ENCODE measurements at places on chromosomes 11 and 22.

DNA sequence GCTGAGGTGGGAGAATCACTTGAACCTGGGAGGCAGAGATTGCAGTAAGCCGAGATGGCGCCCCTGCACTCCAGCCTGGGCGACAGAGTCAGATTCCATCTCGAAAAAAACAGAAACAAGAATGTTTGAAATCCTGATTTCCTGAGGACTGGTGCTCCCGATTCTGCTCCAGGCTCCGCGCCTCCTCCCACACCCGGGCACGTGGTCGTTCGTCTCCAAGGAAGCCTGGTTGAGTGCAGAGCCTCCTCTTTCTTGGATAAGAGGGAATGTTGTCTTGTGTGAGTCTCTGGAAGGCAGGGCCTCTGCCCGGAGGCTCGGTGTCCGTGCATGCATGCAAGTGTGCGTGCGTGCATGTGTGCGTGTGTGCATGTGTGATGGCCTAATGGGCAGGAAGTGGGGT is 30.1 kb downstream of the BRSK2 start:
- no peak for DNase-seq

GRCh38 chr11:93059117-93059957 is 89.9 kb downstream of the MTNR1B start:
- peak; percentile 35 for DNase-seq

DNA sequence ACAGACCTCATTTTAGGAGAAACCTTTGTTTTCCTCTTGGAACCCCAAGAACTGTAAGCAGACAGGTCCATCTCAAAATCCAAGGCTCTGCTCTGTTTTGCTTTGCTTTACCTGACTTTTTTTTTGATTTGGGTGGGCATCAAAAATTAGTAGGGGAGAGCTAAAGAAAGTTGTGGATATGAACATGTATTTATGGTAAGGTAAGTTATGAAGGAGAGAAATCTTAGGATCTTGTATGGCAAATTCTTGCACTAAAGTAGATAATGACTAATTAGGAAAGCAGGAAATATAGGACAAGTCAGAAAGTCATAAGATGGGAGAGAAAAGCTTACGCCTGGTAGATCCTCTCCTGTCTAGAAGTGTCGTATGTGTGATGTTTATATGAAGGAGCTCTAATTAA is 116.1 kb upstream of the VPREB1 start:
- no peak for DNase-seq

DNA sequence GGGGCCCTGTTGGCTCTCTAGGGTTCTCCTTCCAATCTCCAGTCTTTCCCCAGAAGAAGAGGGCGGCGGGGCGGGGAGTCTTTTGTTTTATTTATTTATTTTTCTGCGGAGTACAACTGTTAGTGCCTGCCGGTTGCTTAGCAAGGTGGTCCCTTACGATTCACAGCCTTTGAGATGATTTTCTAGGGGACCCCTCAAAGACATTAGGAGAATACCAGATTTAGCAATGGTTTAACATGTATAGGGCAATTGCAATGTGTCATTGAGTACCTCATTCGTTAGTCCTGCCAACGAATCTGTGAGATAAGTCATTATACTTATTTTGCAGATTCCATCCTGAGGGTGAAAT is 307 bp upstream of the MRPL16 start:
- no peak for DNase-seq

DNA sequence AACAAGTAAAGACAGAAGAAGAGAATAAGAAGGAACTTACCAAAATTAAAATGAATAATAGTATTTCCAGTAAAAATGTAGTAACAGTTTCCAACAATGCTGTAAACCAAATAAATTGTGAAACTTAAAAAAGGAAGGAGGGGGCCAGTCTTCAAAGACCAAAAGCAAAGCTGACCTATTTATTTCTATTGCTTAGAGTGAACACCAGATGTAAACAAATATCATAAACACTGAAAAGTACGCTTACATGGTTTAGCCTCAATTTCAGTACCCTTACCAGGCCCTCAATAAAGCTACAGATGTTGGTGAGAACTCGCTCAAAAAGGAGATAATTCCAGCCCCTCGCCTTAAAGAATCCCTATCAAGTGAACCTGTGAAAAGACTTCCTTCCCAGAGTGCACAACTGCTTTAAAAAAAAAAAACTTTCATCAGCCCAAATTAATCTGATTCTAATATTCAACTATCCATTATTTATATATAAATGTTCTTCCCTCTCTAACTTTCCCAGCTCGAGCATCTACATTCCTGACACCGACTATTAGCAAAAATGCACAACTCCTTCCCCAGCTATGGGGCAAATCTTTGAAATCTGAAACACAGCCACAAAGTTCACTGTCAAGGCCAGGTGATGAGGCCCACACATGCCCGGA is 2.4 kb downstream of the PHF21A start:
- peak; percentile 12 for DNase-seq

GRCh38 chr11:35040221-35040942 is 98.6 kb upstream of the CD44 start:
- peak; percentile 73 for DNase-seq

GRCh38 chr11:17580271-17580670 is 33.2 kb downstream of the OTOG start:
- no peak for DNase-seq

DNA sequence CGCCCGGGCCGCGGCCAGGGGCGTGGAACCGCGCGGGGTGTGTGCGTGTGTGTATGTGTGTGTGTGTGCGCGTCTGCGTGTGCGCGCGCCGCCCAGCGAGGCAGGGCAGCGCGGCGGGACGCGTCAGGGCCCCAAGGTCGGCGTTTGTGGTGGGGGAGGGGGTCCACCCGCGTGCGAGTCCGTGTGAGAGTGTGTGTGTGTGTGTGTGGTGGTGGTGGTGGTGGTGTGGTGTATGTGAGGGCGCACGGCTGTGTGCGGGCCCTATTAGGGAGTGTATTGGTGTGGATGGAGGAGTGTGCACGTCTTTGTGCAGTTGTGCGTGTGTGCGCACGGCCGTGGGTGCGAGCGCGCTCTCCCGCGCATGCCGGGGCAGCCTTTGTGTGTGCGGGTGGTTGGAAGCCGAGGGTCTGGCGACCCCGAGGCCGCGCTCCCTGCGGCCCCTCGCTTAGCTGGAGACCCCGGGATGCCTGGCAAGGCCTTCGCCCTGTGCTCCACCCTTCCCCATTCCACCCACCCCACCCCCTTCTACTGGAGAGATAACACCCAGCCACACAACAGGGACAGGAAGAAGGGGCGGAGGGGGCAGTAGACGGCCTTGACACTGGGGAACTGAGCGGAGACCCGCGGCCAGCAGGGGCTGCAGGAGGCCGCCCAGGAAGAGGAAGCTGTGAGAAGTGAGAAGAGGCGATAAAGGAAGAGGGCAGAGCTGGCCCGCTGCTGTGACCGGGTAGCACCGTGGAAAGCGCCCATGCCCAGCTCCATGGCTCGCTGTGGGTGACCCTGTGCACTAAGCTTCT is 528 bp upstream of the ARRB1 start:
- DNase-seq, result peak; percentile 18

DNA sequence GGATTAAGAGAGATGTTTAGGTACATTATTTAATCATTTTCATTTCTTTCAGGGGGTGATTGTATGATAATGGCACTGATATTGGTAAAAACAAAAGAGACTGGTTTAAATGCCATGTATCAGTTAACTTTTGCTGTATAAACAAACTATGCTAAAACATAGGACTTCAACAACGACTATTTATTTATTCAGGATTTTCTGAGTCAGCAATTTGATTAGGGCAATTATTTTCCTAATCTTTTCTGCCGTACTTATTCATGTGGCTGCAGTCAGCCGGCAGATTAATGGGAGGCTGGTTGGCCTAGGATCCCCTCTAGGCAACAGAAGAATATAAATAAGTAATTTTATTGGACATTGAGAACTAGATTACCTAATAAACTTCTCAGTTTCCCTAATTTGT is 661.7 kb upstream of the RAG2 start:
- no peak for DNase-seq

GRCh38 chr22:21938071-21938822 is 14.4 kb downstream of the PPM1F start:
- peak; percentile 77 for DNase-seq

DNA sequence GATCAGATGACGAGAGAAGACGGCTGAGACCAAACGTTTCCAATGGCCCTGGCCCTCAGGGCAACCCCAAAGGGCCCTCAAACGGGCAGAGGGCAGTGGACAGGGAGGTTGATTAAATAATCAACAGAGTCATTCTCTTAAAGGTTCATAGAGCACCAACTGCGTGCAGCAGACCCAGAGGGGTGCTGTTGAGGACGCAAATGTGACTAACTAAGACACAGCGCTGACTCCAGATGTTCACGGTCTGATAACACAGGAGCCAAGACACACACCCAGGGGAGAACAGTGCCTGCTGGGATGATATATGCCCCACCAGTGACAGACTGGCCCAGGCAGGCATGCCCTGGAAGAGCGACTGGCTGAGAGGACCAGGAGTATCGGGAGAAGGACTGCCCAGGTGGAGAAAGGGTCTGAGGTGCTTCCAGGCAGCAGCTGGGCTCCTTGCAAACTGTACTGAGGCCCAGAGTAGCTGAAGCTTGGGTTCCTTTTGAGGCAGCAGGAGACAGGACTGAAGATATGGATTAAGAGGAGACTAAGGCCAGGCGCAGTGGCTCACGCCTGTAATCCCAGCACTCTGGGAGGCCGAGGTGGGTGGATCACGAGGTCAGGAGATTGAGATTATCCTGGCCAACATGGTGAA is 7.7 kb downstream of the VWCE start:
- no peak for DNase-seq

Data from HFFc6 (cell line).